Endothelial cell (in vitro differentiated cells): ENCODE measurements at places on chromosomes 6 and 20.

DNA sequence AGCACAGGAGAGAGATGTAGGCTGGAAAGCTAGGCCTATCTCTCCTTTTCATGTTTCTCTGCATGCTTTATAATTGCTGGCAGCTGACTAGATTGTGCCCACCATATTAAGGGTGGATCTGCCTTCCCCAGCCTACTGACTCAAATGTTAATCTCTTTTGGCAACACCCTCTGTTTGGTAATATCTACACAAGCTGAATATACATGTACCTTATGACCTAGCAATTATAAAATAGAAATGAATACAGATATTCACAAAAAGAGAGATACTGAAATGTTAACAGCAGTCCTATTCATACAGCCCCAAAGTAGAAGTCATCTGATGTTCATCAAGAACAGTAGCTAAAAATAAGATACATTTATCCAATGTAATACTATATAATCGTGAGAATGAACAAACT lies 429.6 kb downstream of the EPM2A start:
- no peak for DNase-seq

GRCh38 chr20:9025643-9026042 lies 43.2 kb upstream of the PLCB4 start:
- no peak for DNase-seq

- no peak for DNase-seq
These were observed 237.1 kb downstream of the SMOC2 start for GRCh38 chr6:168678077-168678476.

GRCh38 chr6:146635165-146635564 lies 36.4 kb downstream of the ADGB start:
- no peak for DNase-seq

- no peak for DNase-seq
These were observed 14.2 kb downstream of the E2F3 start for GRCh38 chr6:20415712-20416454.

GRCh38 chr6:41174610-41175009 lies 11.7 kb upstream of the TREM2 start:
- DNase-seq: no peak

GRCh38 chr6:10269814-10270472 lies 144.9 kb downstream of the TFAP2A start:
- no peak for DNase-seq

GRCh38 chr6:138389551-138389950 lies 11.8 kb downstream of the SMIM28 start:
- DNase-seq: no peak

DNA sequence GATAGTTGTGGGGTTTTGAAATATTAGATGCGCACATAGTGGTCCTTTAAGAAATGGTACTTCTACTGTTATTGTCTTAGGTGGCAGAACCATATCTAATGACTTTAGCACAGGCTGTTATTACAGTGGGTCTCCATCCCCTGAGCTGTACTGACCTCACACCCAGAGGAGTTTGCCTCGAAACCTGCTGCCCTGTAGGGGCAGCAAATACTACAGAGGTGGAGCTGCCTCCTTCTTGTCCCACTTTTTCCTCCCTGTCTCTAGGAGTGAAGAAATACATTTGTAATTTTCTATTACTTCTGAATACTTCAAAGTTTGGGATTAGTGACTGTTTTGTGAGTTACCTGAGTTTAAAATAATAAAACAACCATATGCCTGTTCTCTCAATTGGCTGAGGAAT lies 8.2 kb downstream of the TRIM31 start:
- no peak for DNase-seq

GRCh38 chr6:70241991-70242420 lies 60.9 kb downstream of the COL9A1 start:
- DNase-seq: no peak

DNA sequence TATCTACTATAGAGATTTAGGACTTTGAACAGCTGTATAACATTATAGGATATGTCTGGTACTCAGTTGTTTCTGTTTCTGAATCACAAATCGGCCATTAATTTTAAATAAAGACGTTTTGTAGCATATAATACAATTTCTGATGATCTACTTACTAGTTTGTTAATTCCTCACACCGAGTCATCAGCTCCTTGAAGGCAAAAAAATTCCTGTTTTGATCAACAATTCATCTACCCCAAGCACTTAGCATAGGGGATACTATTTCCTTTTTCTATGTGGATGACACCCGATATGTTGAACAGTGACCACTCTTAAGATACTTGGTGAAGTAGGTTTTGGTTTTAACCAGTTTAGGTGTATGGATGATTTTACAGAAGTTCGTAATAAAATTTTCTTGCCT lies 107.3 kb downstream of the NCOA3 start:
- DNase-seq: no peak

- DNase-seq: no peak
These were observed 3.1 kb upstream of the HINT3 start for GRCh38 chr6:125953502-125953875.

DNA sequence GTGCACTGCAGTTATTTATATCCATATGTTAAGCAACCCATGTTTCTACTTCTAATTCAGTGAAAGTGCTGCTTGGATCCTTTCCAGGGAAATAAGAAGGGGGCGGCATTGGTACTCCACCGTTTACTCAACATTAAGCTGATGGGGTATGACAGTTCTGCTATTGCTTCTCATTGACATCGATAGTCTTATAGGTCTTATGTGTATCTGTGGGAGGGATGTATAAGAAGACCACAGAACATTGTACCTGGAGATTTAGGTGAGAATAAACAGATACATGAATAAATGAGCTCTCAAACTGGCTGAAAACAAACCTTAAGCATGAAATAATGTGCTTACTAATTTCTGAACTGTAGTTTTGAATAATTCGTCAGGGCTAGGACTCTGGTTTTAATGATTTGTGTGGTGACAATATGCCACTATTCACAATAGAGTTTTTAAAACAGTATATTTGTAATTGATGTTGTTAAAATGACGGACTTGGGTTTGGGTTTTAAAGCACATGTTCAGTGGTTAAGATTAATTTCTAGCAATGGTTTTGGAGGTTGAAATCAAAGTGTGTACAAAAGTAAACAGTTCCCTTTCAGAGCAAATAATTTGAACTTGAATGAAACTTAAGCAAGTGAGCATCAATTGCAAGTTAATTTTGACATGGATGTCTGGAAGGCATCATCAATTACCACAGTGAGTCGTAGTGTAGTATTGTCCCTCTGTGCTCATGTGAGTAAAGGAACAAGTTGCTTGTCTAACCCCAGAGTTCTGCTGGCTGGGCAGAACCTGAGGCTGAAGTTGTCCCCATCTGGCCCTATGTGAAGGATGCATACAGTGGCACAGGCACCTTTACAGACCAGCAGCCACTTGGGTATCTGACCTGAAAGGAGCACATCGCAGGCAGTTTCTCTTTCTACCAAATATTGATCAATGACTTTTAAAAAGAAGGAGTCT lies 84.7 kb upstream of the SUPT3H start:
- DNase-seq: no peak

DNA sequence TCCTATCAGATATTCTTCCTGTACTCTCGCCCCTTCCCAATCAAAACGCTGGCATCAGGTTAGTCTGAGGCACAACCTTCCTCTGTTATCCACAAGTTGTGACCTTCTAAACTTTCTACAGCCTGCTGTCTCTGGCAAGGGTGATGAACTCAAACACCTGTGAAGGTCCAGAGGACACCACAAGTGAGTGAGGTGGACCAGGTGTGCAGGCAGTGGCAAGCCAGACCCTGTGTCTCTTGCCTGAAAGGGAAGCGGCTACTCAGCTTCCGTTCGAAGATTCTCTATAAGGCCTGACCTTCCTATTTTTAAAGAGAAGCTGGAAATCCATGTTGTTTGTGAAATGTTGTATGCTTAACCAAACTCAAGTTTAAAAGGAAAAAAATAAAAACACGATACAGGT lies 36.8 kb downstream of the GCM1 start:
- DNase-seq: no peak

DNA sequence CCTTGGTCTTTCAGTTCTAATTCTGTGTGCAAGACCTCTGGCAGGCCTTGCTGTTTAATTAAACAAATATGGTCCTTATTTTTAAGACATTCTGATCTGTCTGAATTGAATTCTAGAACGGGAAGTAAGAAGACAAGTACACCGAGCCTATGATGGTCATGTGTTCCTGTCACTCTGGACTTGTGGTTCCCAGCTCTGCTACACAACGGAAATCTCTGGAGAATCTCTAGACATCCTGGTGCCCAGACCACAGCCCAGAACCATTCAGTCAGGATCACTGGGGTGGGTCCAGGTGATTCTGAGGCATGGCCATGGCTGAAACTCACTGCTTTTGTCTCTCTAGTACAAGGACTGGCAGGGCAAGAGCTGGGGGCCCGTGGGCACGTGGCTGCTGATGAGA lies 15.9 kb upstream of the KCNK16 start:
- no peak for DNase-seq

GRCh38 chr6:130359736-130360135 lies 6.1 kb upstream of the TMEM200A start:
- DNase-seq: no peak

DNA sequence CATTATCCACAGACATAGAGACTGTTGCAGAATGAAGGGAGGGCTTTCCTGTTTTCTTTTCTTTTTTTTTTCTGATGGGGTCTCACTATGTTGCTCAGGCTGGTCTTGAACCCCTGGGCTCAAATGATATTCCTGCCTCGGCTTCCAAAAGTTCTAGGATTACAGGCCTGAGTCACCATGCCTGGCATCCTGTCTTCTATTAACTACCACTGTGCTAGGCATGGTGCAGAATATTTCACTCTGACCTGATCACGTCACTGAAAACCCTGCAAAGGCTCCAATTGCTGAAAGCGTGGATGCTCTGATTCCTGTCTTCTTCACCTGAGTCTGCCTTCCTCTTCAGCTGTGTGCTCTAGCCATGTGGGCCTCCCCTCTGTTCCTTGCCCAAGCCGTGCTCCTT lies 8.5 kb upstream of the DNMT3B start:
- DNase-seq: no peak

DNA sequence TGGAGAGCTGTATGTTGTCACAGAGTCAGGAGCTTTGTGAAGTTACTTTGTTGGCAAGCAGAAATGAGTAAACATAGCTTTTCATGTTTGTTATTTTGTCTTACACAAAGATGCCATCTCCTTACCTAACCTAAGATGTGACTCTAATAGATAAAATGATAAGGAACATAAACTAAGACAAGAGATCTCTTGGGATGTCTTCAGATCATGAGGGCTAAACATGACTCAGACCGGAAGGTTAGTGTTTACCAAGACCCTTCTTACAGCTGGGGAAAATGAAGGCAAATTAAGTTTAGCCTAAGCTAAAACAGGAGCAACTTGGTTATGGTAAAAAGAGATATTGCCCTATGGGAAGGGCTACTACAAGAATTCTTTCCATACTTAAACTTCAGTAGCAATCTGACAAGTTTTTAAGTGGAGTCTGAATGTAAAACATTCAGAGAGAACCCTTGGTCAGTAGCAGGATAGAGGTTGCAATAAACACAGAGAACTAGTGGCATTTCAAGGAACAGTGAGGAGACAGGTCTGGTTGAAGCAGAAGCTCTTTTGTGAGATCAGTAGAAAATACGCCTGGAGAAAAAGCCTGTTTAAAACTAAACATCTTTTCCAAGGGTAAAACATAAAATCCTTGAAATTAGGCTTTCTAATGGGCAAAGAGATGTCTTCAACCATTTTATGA lies 29.9 kb downstream of the SGK1 start:
- no peak for DNase-seq

DNA sequence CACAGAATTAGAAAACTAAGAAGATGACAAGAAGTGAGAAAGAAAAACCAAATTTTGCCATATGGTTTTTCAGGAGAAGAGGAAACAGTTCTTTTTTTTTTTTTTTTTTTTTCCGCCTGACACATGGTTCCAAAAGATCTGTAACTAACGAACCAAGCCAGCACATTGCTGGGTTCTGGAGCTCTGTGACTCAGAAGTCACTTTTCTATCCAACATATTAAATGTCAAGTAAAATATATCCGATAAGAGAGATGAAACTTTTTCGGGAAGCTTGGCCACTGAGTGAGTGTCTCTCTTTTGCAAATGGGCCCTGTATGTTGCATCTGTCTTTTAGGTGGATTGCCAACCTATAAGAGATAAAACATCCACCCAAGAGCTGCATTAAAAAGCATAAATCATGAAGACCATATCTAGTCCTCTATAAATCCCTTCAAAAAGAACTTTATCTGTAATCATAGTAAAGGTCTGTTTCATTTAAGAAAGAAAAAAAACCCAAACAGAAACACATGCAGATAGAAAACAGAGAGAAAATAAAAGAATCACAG lies 4.6 kb downstream of the METTL24 start:
- DNase-seq: no peak

DNA sequence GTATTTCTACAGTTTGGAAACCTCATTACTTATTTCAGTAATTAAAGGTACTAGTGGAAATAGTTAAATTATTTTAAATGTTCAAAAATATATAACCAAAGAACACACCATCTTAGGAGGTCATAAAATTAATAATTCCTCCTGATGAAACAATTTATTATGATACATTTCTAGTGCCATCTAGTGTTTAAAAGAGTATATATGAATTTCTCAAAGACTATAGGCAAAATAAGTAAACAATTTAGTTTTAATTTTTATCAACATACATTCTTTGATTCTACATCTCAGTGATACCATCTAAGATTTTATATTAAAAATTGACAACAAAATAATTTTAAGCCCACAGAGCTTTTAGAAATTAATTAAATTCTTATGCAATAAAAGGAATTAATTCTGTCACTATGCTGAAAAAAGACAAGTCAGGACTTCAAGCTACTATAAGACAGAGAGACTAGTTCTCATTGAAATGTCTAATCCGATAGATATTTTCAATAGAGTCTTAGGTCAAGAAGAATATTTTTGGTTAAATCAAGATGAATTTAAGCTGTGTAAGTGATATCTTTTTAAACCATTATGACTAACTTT lies 107.8 kb upstream of the RNF217 start:
- DNase-seq: no peak

DNA sequence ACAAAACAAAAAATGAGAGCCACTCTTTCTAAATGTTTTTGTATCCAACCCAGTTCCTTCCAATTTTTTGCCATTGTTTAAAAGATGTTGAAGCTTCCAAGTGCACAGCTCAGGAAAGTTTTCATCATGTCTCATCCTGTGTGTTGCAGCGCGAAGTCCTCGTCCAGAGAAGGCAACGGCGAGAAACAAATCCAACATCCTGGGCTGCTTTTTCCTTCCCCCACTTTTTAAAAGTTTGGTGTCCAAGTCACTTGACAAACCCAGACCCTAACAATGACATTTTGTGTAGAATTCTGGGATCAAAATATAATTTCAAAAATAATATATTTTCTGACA lies 92.3 kb downstream of the ANKRD60 start:
- no peak for DNase-seq

DNA sequence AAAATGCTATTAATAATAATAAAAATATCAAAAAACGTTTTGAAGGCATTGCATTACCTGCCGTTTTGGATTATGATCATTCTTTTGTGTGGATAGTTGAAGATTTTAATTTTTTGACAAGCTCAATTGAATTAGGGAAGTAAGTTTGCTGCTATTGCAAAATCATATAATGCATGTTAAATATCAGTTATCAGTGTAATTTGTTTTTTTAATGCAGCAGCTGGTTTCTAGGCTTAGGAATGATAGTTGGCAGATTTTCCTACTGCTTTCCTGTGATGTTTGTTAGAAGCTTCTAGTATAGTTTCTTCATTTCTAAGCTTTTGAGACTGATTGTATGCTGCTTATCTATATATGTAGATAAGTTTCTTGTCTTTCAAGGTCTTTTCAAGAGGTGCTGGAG lies 99.0 kb downstream of the JARID2 start:
- DNase-seq: no peak
